ENCODE measurements at places on chromosomes 2 and 18.

DNA sequence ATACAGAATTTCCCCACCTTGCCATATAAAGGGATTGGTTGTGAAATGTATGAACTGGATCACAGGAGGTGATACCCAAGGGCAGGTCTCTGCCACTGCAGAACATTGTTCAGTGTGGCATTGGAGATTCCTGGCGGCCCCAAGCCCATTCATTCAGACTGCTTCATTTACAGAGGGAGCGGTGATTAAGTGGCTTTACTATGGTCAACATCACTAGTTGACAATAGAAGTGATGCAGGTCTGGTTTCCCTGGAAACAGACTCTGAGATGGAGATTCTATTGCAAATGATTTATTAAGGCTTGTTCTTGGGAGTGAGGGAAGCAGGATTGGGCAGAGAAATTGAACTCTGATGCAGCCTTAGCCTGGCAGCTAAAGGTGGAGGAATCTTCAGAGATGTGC lies 62.4 kb downstream of the ZDBF2 start:
- no peak for DNase-seq

DNA sequence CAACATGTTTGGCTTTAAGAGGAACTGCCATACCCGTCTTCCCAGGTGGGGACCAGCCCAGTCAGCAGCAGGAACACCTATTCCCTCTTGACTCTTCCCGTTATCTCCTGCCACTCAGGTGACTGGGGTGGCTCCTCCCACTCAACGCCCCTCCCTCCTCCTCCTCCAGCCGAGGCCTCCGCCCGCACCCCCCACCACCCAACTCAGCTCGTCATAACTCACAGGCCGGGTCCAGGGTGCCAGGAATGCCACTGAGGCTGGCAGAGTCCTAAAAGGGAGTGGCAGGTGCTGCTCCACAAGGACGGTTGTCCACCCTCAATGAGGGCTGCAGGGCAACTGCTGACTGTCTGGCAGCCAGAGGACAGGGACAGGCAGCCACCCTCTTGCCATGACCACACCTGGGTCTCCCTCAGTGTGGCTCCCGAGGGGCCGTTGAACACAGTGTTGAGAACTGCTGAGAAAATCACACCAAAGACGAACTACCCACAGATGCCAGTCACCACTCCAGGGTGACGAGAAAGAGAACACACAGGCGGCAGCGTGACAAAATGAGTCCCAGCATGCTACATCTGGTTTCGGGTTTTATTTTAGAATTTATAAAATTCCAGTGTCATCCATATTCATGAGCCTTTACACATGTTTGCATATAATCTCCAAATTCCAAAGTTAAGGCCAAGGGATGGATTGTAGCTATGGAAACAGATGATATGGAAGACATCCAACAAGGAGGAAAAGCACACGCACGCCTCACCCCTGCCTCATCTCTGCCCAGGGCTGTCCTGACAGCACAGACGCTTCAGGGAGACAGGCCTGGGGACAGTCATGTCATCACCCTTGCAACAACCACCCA lies 38.5 kb downstream of the ANO7 start:
- DNase-seq, result no peak

GRCh38 chr2:219675221-219675620 lies 47.8 kb downstream of the SLC4A3 start:
- no peak for DNase-seq

GRCh38 chr2:210199186-210199765 lies 26.0 kb downstream of the ACADL start:
- DNase-seq, result peak; percentile 47

DNA sequence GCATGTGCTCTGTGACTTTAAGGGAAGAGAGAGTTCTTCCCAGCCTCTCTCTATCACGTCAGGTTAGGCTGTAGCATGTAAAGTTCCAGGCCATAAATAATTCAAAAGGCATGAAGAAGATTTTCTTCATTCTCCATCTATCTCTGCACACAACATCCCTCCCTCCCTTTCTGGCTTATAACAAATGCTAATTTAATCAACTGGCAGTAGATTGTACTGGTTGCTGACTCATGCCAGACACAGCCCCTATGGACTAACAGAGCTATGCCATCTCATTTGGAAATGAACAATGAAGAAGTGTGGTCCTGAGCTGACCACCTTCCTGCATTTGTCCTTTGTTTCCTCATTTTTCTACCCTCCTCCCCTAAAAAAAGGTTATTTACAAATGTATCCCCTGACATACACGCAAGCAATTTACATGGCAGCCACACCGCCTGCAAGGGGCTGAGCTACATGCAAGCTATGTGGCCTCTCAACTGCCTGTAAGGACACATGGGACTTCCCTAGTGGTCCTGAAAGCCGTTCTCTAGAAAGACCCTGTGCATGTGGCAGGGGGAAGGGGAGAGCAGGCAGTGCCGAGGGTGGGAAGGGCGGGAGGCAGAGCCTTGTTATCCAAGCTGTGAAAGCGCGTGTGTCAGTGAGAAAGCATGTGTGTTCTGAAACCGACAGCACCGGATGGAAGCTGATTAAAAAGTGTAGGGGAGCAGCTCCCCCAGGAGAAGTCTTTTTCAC lies 90.9 kb upstream of the KLF7 start:
- no peak for DNase-seq

DNA sequence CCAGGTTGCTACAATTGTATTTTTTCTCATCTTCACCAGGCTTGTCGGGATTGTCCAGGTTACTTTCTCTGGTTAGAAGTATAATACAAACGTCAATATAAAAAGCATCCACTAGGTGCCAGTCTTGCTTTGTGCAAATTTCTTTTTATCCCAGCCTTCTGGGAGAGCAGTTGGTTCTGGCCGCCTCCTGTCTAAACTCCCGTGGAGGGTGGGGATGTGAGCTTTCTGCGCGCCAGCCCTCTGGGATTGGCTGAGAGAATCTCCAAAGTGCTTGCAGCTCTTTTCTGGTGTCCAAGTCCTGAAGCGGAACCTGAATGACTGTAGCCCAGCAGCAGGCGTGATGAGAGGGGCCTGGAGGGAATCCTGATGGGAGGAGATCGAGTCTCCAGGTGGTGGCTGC lies 22.4 kb upstream of the TOGARAM2 start:
- DNase-seq, result peak; percentile 71

- no peak for DNase-seq
Observed at GRCh38 chr2:188922191-188922590, 52.0 kb upstream of the COL3A1 start.

GRCh38 chr2:20145497-20146193 lies 79.3 kb downstream of the SDC1 start:
- peak; percentile 12 for DNase-seq

- DNase-seq, result no peak
Observed at GRCh38 chr2:148926981-148927401, 52.0 kb downstream of the KIF5C start.

- DNase-seq, result no peak
Observed at GRCh38 chr2:61044636-61045035, 21.0 kb upstream of the SANBR start.

GRCh38 chr2:120994301-120994995 lies 258.8 kb downstream of the GLI2 start:
- DNase-seq, result no peak

DNA sequence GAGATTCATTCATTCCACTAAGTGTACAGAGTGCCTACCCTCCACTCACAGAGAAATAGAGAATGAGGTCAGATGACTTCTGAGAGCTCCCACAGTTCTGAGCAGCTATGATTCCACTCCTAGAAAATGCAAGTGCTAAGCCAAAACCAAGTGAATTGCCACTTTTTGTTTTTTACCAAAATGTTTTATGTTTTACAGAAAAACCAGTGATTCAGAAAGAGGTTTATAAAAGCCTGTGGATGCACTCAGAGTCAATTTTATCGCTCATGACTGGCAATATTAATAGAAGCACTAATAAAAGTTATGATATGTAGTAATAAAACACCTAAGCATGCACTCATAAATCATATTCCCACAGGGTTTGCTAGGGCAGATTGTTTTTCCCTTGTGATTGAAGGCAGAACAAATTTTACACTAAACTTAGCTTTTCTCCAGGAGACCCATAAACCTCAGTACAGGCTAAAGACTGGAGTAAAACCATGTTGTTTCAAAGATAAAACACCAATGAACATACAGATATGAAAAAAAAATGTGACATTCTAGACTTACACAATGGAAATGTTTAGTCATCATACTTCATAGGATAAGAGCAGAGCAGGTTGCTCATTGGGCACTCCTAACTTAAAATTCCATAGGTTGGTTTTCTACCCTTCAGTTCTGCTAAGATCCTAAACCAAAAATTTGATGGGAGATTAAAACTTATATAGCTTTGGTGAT lies 67.5 kb downstream of the PDK1 start:
- DNase-seq, result no peak
